ENCODE measurements at places on chromosomes 11 and 22. TPM values are rescaled to one million over a fixed set of nuclear protein-coding genes. Genes with fewer than 3 reads are reported as not detected.
A peak's percentile ranks its signal among the peaks of the same experiment; 100 is the strongest.

KDM4D gene
- total RNA-seq = 1.2 TPM

- H3K36me3 ChIP-seq = no peaks in the 10 kb centered on the region
- no peak overlapping the region for H3K4me3 ChIP-seq
- H3K27ac ChIP-seq = no peak overlapping the region
- H3K4me1 ChIP-seq = no peaks in the 10 kb centered on the region
- DNase-seq = no peak
These were observed 78.5 kb downstream of the DKK3 start for GRCh38 chr11:11929920-11930319.

DNA sequence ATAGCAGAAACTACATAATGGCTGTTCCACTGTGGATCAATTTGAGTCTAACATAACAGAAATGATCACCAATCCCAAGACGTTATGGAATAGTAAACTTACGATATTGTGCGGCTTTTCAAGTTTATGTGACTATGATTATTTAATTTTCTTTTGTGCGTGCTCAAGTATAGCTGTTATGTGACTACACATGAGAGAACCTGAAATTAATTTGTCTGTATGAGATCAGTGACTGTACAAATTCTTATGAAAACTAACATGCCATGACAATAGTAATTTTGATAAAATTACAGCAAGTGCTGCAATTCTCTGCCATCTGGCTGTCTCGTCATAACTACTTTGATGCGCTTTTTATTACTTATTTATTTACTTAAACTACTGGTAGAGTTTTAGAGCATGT lies 343.2 kb downstream of the DCDC1 start:
- no peaks in the 10 kb centered on the region for H3K27me3 ChIP-seq
- H3K4me3 ChIP-seq = no peak overlapping the region
- no peaks in the 10 kb centered on the region for H3K4me1 ChIP-seq
- H3K27ac ChIP-seq = no peak overlapping the region

DNA sequence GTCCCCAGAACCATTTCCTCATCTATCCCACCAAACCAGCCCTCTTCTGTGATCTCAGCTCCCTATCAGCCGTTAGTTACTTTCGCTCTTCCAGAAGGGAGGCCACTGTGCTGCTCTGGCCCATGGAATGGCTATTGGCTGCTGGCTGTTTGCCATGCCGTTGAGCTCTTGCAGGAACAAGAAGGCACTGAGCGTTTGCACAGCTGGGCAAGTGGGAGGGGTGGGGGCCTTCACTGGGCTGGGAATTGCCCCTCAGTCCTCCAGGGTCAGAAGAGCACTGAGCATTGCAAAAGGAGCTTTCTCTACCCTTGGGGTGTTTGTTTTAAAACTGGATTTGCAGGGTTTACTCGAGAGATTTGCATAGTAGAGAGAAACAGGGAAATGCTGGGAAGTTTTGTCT lies 129.0 kb upstream of the PARVA start:
- no peak overlapping the region for H3K4me3 ChIP-seq
- H3K27me3 ChIP-seq = no peaks in the 10 kb centered on the region
- peak overlapping the region; percentile 71 for H3K27ac ChIP-seq
- DNase-seq = peak; percentile 76

GRCh38 chr11:9037046-9037780 lies 33.4 kb upstream of the NRIP3 start:
- H3K27ac ChIP-seq = no peak overlapping the region
- H3K36me3 ChIP-seq = no peaks in the 10 kb centered on the region
- H3K27me3 ChIP-seq = no peaks in the 10 kb centered on the region
- no peak overlapping the region for H3K4me3 ChIP-seq

GRCh38 chr11:57874981-57875380 lies 113.4 kb downstream of the CTNND1 start:
- no peaks in the 10 kb centered on the region for H3K4me1 ChIP-seq
- H3K36me3 ChIP-seq = no peaks in the 10 kb centered on the region
- DNase-seq = no peak

C11orf16 gene
- not detected for total RNA-seq

KREMEN1 gene
- 13.5 TPM for total RNA-seq

GRCh38 chr22:30024231-30024630 lies 56.0 kb upstream of the HORMAD2 start:
- peaks cover 12% of the 10 kb centered on the region for H3K4me1 ChIP-seq
- H3K4me3 ChIP-seq = no peak overlapping the region
- no peak overlapping the region for H3K27ac ChIP-seq
- DNase-seq = no peak
- H3K36me3 ChIP-seq = no peaks in the 10 kb centered on the region

DNA sequence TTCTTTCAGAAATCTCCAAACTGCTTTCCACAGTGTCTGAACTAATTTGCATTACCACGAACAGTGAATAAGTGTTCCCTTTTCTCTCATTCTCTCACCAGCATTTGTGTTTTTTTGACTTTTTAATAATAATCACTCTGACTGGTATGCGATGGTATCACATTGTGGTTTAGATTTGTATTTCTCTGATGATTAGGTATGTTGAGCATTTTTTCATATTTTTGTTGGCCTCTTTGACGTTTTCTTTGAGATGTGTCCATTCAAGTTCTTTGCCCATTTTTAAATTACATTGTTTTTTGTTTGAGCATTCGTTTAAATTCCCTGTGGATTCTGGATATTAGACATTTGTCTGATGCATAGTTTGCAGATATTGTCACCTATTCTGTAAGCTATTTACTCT lies 1639.6 kb upstream of the TENM4 start:
- H3K4me1 ChIP-seq = no peaks in the 10 kb centered on the region
- DNase-seq = no peak
- H3K27me3 ChIP-seq = no peaks in the 10 kb centered on the region
- H3K36me3 ChIP-seq = no peaks in the 10 kb centered on the region
- no peak overlapping the region for H3K4me3 ChIP-seq

DNA sequence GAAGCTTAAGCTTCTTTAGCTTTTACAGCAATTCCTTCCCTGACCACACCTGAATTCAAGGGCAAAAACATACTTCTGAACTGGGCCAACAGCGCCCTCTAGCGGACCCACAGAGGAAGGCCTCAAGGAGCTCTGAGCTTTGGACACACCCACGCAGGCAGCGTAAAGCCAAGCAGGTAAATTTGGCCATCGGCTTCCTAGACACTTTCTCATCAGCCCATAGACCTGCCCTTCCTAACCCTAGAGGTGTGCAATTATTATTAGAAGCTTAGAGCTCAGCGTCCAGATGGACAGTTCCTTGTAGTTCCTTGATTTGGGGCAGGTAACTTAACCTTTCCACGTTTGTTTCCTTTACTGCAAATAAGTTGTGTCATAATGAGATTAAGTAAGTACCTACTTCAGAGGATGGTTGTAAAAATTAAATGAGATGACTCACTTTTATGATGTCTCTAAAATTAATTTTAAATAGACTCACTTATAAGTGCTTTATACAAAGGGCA lies 25.7 kb upstream of the HMGXB4 start:
- no peaks in the 10 kb centered on the region for H3K4me1 ChIP-seq
- DNase-seq = peak; percentile 81
- no peaks in the 10 kb centered on the region for H3K36me3 ChIP-seq
- no peak overlapping the region for H3K27ac ChIP-seq
- no peaks in the 10 kb centered on the region for H3K27me3 ChIP-seq

- H3K27ac ChIP-seq = no peak overlapping the region
- no peak overlapping the region for H3K4me3 ChIP-seq
- no peaks in the 10 kb centered on the region for H3K36me3 ChIP-seq
- DNase-seq = no peak
These were observed 124.5 kb downstream of the KCNQ1 start for GRCh38 chr11:2569321-2569721.

DNA sequence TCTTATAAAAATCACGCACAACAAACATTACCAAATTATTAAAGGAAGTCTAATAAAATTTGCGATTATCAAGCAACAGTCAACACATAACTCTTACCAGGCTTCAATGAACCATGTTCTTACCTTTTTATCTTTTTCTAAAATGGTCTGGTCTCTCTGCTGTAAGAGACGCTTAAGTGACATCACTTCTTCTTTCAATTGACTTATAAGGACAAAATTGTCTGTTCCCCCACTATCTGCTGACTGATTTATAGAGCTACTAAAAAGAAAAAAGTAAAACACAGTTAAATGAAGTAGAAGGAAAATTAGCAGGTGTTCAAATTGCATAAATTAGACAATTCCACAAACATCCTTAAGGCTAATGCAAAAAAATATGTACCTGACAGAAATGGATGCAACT lies 10.9 kb downstream of the FAM76B start:
- H3K36me3 ChIP-seq = peaks cover 5% of the 10 kb centered on the region
- H3K4me3 ChIP-seq = no peak overlapping the region
- H3K27ac ChIP-seq = no peak overlapping the region
- DNase-seq = no peak
- no peaks in the 10 kb centered on the region for H3K27me3 ChIP-seq

GRCh38 chr22:35204807-35205775 lies 52.2 kb upstream of the HMGXB4 start:
- DNase-seq = no peak
- H3K36me3 ChIP-seq = no peaks in the 10 kb centered on the region
- H3K4me3 ChIP-seq = no peak overlapping the region
- H3K4me1 ChIP-seq = no peaks in the 10 kb centered on the region
- no peaks in the 10 kb centered on the region for H3K27me3 ChIP-seq

NXPE1 gene
- not detected for total RNA-seq

DCHS1 gene
- total RNA-seq = 13.8 TPM

ETS1 gene
- 92.1 TPM for total RNA-seq

APOBEC3H gene
- total RNA-seq = not detected

- H3K4me1 ChIP-seq = no peaks in the 10 kb centered on the region
- H3K27ac ChIP-seq = peak within 1 kb of the TSS; percentile 32
- H3K36me3 ChIP-seq = no peaks in the 10 kb centered on the region
These were observed at the start of gene LSP1 for GRCh38 chr11:1852877-1853276. LSP1 (plus strand) TSS chr11:1853084; CDS start chr11:1853145, 61 bp downstream.

MMP13 gene
- not detected for total RNA-seq

DNA sequence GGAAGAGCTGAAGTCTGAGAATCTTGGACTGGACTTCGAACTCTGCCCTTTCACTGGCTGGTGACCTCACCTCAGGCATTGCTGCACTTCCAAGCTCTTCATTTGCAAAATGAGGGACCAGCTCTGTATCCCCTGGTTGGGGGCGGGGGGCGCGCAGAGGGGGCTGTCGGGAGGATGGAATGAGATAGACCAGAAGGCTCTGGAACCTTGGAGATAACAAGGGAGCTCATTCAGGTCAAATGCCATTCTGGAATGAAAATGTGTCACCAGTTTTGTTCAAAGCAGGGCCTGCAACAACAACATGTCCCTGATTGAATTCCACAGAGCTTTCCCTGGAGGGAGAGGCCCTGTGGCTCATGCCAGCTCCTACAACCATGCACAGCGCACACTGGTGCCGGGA lies 370.5 kb downstream of the MN1 start:
- H3K4me1 ChIP-seq = no peaks in the 10 kb centered on the region
- H3K27me3 ChIP-seq = no peaks in the 10 kb centered on the region
- no peak overlapping the region for H3K4me3 ChIP-seq
- H3K36me3 ChIP-seq = no peaks in the 10 kb centered on the region
- no peak for DNase-seq

GRCh38 chr11:122170815-122171475 lies 54.9 kb upstream of the BLID start:
- H3K4me1 ChIP-seq = no peaks in the 10 kb centered on the region
- H3K27me3 ChIP-seq = no peaks in the 10 kb centered on the region
- H3K4me3 ChIP-seq = no peak overlapping the region
- no peaks in the 10 kb centered on the region for H3K36me3 ChIP-seq
- DNase-seq = no peak

DNA sequence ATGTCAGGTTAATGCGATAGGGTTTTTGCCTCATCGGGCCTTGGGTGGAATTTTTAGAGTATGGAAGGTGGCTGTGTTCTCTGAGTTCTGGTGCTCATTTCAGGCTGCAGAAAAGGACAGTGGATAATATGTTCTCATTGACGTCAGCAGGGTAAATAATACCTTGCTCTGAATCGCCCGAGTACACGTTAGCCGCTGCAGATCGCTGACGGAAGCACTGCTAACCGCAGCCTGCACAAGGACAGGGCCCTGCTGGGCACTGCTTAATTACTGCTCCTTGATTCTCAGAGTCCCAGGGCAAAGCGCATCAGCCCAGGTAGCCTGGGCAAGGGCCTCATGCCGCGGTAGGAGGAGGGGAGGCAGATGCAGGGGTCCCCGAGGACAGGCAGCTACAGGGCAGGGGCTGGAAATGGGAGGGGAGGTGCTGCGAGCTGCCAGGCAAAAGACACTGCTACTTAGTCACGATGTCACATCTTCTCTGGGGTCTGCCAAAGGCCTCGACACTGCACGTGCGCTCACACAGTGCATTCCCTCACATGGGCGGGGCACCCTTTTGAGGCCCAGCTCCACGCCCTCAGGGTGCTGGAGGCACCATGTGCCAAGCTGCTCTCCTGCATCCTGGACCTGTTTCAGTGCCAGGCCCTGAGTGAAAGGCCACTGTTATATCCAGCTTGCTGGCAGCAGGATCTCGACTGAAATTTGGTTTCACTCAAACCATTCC lies 35.2 kb downstream of the PPP2R1B start:
- peak overlapping the region; percentile 100 for H3K27ac ChIP-seq
- no peaks in the 10 kb centered on the region for H3K36me3 ChIP-seq
- no peaks in the 10 kb centered on the region for H3K27me3 ChIP-seq
- peak overlapping the region; percentile 33 for H3K4me3 ChIP-seq
- DNase-seq = peak; percentile 74

DNA sequence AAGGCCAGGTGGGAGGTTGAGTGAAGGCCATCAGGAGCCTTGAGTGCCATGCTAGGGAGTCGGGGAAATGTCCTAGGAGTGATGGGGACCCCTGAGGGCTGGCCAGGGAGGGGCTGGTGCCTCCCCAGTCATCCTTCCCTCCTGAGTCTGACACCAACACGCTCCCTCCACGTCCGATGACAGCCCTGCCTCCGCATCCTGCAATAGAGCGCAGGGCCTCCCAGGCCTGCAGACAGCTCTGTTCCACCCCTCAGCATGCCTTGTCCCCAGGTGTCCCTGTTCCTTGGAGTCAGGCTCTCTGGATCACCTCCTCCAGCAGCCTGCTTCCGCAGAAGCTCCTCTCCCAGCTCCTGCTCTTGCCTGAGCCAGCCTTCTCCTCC lies 3.1 kb downstream of the RAC2 start:
- no peaks in the 10 kb centered on the region for H3K4me1 ChIP-seq
- H3K27me3 ChIP-seq = no peaks in the 10 kb centered on the region
- H3K27ac ChIP-seq = no peak overlapping the region
- DNase-seq = no peak
- H3K4me3 ChIP-seq = no peak overlapping the region

DNA sequence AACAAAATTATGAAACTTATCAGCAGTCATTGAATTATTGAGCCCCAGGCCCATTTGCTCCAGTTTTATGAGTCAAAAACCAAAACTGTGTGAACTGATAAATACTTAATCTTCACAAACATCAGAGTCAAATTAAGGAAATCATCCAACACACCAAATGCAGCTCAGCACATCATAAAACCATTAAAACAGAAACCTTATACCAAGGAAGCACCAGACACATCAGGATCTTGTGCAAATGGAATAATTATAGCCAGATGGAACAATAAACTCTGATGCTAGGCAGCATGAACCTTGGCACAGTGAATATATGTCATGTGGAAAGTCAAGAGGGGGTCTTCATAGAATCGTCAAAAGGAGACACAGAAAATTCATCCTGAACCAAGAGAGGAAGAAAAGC lies 410.7 kb upstream of the API5 start:
- DNase-seq = no peak
- no peaks in the 10 kb centered on the region for H3K36me3 ChIP-seq
- H3K4me1 ChIP-seq = no peaks in the 10 kb centered on the region
- no peaks in the 10 kb centered on the region for H3K27me3 ChIP-seq

ZP1 gene
- 0.73 TPM for total RNA-seq

Data from breast epithelium (tissue), 4 donors.